ENCODE measurements at places on chromosomes 6 and 20.
A peak's percentile ranks its signal among the peaks of the same experiment; 100 is the strongest.

- DNase-seq: no peak
Measured at GRCh38 chr6:55868771-55869479, 6.5 kb downstream of the BMP5 start.

DNA sequence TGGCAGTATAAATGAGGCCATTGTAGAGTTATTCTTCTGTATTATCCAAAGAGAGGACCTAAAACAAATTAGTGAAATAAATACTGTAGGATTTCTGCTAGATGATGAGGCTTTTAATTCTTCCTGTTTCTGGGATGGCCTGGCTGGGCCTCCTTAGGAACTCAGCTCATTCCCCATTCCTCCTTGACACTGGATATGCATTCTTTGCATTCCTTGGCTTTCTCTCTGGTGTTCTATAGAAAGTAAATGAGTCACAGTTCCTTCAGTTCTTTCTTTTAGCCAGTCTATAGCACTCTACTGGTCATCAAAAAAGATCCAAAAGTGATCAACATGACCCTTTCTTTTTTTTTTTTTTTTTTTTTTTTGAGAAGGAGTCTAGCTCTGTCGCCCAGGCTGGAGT lies 8.6 kb downstream of the OR10C1 start:
- no peak for DNase-seq

DNA sequence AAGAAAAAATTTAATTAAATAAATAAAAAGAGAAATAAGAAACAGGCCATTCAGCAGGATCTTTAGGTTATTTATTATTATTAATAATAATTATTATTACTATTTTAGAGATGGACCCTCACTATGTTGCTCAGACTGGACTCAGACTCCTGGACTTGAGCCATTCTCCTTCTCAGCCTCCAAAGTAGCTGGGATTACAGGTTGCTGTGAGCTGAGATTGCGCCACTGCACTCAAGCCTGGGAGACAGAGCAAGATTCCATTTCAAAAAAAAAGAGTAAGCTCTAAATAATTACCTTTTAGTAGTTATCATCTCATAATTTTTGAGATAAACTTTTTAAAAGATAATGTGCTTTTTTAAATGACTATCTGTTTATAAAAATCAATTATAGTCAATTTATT lies 1102.8 kb upstream of the GJE1 start:
- no peak for DNase-seq

DNA sequence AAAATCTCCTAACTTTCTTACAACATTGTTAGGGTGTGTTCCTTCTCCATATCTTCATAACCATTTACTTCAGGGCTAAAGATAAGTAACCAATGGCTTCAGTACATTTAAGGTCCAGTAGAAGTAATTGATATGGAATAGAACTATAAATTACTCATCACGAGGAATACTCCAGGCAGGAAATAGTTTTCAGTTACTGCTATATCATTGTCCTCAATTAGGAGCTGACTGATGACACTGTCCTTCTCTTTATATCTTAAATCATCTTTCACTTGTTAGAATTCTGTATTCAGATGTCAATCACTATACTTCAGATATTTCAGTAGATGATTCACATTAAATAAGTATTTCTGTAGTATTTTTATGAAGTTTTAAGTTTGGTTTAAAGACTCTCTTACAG lies 88.4 kb downstream of the COL19A1 start:
- DNase-seq: no peak

DNA sequence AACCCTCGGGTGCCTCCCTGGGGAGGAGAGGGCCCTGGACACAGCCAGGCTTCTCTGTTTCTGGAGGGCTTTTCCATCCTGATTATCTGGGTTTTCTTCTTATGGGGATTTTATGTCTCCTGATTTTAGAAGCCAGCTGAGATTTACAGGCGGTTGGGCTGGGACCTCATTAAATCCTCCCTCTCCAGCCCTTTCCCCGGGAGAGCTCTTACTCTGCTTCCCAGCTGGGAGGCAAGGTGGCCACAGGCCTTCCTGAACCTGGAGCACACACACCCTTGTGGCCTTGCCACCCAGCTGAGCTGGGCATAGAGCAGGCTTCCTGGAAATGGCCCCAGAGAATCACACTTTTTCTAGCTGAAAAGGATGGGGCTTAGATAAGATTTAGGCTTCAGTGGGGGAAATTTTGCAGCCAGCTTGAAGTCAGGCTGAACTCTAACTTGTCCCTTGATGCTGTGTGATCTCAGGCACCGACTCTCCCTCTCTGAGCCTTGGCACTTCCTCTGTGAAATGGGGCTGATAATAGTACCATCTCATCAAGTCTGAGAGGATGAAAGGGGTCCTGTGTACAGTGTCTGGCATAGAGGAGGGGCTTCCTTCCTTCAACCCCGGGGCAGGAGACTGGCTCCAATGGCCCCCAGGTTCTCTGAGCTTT lies 16.6 kb downstream of the VSTM2L start:
- no peak for DNase-seq

- DNase-seq: no peak
Measured at GRCh38 chr6:79737172-79737571, 106.0 kb downstream of the SH3BGRL2 start.

- no peak for DNase-seq
Measured at GRCh38 chr6:133891149-133891926, 2.4 kb downstream of the TCF21 start.

DNA sequence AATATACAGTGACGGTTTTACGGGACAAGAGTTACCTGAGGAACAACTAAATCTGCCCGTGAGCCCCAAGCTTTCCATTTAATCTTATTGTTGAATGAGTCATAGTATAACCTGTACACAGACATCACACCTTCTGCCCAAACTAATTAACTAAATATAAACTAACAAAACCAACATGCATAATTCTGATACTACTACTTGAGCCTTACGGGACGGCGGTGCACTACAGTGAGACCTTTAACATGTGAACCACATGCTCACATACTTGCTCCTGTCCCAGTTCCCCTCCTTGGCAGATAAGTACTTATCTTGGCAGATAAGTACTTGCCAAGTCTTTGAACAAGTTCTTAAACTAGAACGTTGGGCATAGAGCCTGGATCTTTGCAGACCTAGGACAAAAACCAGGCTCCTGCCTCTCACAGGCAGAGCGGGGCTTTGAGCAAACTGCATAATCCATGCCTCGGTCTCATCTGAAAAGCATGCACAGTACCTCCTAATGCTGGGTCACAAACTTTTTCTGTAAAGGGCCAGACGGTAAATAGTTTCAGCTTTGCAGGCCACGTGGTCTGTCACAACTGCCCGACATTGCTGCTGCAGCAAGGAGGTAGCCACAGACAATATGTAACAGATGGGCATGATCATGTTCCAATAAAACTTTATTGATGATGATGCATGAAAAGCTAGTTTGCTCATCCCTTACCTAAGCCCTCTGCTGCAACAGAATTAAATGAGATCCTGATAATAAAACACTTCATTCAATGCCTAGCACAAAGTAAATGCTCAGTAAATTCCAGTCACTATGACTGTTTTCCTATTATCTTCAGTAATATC lies 23.0 kb downstream of the ZNF217 start:
- peak; percentile 8 for DNase-seq

GRCh38 chr6:53986165-53986720 lies 125.0 kb upstream of the MLIP start:
- no peak for DNase-seq

GRCh38 chr6:151091571-151091970 lies 148.2 kb upstream of the AKAP12 start:
- no peak for DNase-seq

GRCh38 chr6:45174045-45174444 lies 154.1 kb upstream of the RUNX2 start:
- no peak for DNase-seq

DNA sequence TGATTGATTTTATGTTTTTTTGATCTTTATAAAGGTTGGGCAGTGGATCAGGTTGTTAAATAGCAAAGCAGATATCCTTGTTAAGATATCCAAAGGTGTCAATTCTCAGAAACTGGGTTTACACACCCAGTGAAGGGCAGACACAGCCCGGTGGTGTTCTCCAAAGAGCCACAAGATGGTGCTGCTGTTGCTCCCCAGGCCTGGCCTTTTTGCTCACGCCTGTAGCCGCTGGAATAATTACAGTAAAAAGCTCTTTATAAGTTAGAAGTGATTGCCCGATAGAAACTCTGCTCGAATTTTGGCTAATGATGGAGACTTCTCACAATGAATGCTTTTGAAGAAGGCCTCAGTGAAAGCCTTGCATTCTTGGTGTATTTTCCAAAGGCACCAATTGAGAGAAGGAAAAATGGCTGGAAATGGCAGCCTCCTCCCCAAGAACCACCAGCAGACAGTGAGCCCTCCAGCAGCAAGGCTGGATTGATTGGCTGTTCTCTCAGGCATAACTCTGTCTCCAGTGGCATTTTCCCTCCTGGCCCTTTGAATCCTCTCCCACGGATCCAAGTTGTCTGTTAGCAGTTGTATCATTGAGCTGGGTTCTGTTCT lies 120.5 kb upstream of the CHD6 start:
- peak; percentile 8 for DNase-seq

- DNase-seq: no peak
Measured at GRCh38 chr6:17292600-17293133, 11.5 kb downstream of the RBM24 start.

DNA sequence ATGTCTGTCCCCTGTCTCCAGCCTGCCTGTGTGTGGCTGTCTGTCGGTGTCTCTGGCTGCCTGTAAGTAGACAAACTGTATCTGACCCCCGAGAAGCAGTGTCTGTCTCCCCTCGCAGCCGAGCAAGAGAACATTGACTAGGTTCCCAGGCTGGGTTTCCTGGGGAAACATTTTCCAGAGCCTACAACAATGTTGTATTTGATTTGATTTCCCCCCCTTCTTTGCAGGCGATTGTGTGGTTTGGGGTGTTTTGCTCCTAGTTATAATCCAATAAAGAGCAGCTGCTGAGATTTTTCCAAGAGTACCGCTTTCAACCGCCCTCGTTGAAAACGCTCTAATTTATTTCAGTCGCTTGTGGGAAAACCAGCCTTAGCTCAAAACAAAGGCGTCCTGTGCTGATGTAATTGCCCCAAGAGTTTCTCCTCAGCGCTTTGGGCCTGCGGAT lies 92.6 kb downstream of the CDC5L start:
- no peak for DNase-seq

GRCh38 chr20:18156045-18156444 lies 18.4 kb downstream of the KAT14 start:
- no peak for DNase-seq

DNA sequence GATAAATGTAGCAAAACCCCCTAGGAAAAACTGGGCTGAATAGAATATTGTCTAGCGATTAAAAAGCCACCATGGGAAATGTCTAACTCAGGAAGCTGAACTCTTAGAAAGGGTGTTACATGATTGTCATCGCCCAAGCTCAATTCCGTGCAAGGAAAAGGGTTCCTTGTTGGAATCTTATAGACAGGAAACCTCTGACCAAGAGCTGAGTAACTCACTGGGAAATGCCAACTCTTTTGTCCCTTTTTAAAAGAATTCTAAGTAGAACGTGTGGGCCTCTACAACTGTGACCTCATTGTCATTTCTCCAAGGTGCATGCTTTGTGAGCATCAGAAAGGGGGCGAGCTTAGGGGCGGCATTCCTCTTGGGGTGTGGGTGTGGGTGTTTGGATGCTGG lies 88.1 kb downstream of the SYNJ2 start:
- no peak for DNase-seq

- DNase-seq: peak; percentile 90
Measured at GRCh38 chr6:37102299-37103168, 67.4 kb upstream of the PIM1 start.

DNA sequence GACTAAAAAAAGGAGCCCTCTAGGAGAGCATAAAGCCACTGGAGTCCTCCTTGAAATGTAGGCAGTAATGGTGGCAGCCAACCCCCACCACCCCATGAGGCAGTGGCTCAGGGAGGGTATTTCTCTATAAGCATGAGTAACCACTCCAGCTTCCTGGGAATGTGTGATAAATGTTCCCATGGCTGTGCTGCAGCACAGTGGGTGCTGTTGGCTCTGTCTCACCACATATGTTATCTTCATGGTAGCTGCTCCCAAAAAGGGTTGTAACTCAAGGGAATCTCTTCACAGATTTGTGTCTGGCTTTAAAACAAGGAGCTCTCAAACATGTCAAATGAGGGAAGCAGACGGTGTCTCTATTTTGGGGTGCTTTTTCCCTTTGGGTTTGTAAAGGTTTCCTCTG lies 7.5 kb upstream of the PHACTR1 start:
- no peak for DNase-seq

DNA sequence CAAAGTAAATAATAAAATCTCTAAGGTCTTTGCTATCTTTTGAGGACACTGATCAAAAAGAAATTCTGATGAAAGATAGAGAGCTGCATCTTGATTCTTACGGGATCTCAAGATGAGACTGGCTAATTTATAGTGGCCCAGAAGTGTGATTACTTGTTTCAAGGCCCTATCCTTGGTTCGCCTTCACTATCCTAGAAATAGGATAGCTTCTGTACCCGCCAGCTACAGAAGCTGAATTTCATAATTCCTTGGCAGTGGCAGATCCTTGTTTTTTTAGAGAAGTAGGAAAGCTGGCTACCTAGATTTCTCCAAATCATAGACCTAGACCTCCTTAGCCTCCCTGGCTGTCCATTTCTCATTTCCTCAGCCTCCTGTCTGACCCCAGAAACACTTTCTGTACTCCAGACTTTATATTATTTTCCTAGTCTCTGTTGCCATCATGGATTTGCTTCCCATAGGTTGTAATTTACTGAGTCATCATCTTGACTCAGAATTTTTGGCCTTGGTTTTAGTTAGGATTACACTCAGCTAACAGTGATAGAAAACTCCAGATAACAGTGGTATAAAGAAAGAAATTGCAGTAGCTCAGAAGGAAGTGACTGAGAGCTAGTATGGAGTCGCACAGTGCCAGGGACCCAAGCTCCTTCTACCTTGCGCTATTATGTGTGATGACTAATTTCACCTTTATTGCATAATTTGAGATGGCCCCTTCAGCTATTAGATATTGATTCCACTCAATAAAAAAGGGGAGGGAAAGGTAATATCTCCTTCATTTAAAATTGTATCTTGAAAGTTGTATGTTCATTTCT lies 27.7 kb downstream of the PHF3 start:
- no peak for DNase-seq

DNA sequence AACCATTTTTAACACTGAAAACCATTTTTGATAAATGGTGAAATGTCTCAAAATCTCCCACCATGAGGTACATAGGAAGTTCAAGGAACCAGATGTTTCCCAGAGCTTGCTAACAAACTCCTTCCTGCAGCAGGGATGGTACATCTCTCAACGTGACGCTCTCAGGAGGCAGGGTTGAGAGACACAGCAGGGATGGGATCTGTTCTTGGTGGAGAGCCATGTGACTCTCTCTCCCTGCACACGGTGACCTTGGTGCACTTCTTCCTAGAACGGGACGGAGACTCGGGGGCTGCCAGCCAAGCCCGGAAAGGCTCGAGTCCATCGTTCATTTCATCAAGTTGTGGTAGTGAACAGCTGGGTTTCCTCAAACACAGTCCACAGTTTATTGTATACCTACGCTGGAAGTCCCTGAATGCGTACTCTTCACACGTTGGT lies 94.2 kb downstream of the FAM50B start:
- no peak for DNase-seq

Measured in anterior cingulate cortex (tissue), 58 donors.